ENCODE measurements at places on chromosomes 4 and X. TPM values are rescaled to one million over a fixed set of nuclear protein-coding genes. Genes with fewer than 3 reads are reported as not detected.

Gene PNMA5
- not detected for total RNA-seq

Gene RTL3
- total RNA-seq: 1.1 TPM

Gene AMTN
- total RNA-seq: not detected

Gene TECRL
- not detected for total RNA-seq

Gene ATP6AP2
- 76.2 TPM for total RNA-seq

DNA sequence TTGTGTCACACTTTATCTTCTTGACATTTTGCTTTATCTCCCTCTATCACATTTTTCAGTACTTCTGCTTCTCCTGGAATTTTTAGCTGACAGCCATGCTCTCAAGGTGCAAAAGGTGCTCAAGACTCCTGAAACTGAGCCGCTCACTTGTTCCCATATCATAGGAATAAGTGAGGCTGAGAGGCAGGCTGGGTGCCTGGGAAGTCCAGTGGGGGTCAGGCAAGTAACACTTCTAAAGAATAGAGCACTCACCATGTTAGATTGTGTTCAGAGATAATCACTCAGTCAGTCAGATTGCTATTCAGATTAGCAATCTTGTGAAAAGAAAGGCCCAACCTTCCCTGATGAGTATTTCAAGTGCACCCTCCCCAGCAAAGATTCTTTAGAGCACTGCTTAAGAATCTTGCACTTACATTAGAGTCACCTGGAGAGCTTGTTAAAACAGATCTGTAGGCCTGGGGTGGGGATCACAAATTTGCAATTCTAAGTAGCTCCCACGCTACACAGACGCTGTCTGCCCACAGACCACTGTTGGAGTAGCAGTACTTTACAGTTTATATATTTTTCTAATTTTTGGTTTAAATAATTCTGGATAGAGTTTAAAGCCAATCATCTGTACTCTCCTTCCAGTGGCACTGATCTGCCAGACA is 23.1 kb upstream of the LRAT start:
- DNase-seq: no peak

DNA sequence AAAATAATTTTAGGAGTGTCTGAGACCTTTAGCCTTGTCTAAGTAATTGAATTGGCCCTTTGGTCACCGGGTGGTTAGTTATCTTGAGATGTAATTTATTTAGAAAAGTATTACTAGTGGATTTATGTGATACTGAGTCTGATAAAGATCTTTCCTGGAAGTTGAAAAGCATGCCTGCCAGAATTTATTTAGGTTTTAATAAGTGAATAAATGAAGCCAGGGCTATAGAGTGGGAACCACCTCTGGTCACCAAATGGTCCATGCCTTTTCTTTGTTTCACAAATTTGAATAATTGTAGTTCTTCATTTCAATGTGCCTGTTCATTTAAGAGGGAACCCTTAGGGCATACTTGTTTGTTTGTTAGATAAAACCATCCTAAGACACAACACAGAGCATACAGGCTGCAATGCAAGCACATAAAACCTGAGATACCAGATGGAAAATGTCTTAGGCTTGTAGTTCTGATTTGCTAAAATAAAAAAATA is 627.8 kb downstream of the ADGRL3 start:
- DNase-seq: no peak

DNA sequence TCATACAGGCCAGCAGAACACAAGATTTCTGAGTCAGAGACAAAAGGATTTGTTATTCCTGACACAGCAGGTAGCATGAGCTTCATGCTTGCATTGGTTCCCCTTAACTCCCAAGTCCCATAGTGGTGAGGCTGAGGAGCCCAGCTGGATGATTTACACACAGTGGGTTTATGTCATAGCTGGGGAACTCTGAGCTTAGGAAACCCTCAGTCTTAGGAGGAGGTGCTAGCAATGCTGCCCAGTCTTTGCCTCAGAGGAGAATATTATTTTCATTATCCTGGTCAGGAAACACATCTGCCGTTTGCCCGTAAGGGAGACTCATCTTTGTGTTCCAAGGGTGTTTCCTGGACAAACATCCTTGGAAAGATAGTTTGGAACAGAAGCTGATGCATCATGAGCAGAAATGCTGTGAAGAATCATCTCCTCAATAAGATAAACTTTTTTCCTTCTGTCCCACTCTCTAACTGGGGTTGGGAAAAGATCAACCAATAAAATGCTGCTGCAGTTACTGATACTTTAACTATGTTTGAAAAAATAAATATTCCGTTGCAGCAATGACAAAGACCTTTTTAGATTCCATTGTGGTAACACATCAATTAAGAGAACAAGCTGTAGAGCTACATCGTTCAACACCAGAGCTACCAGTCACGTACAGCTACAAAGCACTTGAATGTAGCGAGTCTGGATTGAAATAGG is 146.8 kb downstream of the DCLK2 start:
- DNase-seq: peak; percentile 99

- no peak for DNase-seq
These were observed 108.8 kb downstream of the C4orf51 start for GRCh38 chr4:145788755-145789154.

DNA sequence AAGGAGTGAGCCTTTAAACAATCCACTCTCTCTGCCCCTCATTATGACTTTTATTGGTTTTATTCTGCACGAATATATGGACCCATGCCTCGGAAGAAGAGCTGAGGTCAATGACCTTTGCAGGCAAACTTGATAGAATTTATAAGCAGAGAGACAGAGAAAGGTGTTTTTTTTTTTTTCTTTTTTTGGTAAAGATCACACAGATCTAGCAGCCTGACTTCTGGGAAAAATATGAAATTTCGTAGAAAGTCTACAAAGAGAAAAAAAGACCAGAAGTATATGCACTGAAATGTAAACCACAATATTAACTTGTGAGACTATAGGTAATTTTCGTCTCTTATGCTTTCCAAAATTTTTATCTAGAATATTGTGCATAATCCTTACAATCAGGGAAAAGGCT is 61.6 kb downstream of the LEF1 start:
- no peak for DNase-seq

DNA sequence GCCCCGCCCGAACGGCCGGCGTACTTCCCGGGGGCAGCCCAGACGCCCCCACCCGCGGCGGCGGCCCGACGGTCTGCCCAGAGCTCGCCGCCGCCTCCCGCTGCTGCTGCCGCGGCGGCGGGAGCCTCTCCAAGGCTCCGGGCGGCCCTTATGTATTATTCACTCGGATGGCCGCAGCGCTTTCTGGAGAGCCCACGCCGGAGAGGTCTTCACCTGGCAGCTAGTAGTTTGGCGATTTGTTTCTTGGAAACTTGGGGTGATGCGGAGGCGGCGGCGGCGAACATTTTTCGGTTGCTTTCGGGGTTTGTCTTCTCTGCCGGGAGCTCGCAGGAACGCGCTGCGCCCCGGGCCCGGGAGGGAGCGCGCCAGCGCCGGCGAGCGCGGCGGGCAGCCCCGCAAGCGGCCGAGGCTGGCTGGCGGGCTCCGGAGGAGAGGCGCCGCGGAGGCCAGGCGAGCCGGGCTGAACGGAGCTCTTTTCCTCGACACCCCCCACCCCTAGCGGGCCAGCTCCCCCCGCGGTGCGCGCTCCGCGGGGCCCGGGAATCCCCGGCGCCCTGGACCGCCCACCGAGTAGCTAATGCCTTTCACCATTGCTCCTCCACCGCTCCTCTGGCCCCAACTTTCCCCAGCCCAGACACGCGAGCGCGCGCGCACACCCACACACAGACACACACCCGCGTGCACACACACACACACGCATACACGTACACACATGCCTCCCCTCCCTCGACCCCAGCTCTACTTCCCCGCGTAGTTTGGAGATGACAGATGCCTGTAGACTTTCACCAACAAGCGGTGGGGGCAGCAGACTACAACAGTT is 113.5 kb downstream of the DHX15 start:
- peak; percentile 43 for DNase-seq

DNA sequence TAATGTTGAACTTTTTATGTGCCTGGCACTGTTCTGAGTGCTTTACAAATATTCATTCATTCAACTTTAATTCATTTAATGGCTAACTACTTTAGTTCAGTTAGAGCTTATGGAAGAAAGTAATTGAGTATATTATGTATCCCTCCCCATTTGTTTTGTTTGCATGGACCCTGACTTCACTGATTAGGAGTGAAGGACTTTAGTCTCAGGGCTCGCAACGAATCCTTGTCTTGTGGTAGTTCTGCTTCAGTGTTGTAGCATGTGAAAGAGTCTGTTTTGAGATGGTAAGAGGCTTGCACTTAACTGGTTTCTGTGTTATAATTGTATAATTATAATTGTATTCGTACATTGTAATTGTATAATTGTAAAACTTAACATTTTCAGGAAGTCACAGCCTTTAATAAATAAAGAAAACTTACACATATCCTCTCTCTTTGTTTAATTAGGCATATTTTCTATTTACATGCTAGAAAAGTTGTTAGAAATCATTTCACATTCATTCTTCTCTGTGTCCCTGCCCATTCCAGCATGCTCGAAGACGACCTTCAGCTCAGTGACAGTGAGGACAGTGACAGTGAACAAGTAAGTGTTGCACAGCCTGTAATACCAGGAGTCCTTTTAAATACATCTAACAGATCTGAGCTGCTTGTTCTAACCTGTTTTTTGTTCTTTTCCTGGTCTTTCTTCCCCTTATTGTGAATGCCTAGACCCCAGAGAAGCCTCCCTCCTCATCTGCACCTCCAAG is 115.1 kb downstream of the KLHL8 start:
- DNase-seq: no peak

GRCh38 chr4:155914782-155915181 is 11.3 kb downstream of the TDO2 start:
- no peak for DNase-seq

GRCh38 chr4:99859618-99860017 is 34.6 kb downstream of the LAMTOR3 start:
- DNase-seq: no peak

DNA sequence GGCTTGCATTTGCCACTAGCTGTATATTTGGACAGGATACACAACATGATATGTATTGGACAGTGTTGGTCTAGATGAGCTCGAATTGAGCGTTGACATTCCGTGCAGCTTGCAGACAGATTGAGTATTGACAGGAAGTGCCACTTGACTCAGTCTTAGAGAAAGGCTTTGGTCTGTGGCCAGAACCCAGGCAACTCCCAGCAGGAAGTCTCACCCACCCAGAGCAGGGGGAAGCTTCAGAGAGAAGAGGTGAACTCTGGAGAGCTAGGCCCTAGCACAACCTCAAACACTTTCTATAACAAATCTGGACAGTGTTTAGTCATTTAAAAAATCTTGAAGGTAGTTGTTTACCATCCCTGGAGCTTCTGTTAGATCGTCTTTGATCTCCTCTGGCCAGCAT is 280.5 kb downstream of the FBXW7 start:
- DNase-seq: peak; percentile 27

Measured in IMR-90 (cell line).